ENCODE measurements at places on chromosomes 4 and X.

- no peak for DNase-seq
These were observed 45.4 kb downstream of the RASL11B start for GRCh38 chr4:52907510-52907909.

- no peak for DNase-seq
These were observed 159.1 kb upstream of the PSAPL1 start for GRCh38 chr4:7593646-7594412.

GRCh38 chrX:129600981-129601424 is 53.8 kb downstream of the APLN start:
- no peak for DNase-seq

GRCh38 chrX:9619133-9619532 is 146.5 kb downstream of the GPR143 start:
- DNase-seq, result no peak

- DNase-seq, result no peak
These were observed 57.2 kb downstream of the STBD1 start for GRCh38 chr4:76363556-76364290.

DNA sequence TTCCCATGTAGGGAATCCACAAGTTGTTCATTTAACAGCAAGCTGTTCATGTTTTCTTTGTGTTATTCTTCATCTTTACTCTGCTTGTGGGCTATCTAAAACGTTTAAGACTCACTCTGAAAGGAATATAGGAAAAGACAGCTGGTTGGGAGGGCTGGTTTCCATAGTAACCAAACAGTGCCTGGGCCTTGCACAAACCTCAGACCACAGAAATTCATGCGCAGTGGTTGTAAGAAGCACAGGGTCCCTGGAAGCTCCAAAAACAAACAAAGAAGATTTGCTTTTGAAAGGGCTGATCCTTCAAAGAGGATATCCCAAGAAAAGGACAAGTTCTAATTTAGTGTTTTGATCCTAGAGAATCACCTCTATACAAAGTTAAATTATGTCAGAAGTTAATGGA is 7.8 kb downstream of the SERTM2 start:
- no peak for DNase-seq

DNA sequence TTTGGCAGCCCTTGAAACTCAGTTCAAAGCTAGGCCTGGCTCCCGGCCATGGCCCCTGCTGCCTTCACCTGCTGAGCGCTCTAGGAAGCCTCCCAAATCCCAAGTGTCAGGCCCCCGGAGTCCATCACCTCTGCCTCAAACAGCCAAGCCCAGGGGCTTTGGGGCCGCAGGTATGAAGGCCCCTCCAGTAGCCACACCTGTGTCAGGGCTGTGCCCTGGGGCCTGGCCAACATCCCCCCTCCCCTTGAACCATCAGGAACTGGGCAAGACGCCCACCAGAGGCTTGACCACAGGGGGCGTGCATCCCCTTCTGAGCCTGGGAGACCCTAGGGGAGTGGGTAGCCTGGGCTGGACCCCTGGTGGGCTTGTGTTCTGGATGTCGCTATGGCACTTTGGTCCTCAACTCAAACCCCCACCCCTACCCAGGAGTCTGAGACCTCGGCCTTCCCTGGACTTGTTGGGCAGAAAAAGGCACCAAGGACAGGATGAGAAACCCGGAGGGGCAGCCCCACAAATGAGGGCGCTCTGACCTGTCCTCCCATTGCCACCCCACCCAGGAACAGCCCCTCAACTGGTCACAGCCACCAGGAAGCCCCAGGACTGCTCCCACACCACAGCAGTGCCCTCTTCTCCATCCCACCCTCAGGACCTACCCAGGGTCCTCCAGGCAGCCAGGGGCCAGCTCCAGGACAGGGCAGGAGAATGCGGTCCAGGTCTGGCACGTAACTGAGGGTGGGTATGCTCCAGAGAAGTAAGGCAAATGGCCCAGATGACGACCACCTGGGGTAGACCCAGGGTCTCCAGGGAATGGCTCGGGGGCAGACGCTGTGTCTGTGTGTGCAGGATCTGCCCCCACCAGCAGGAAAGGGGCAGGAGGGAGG is 4.2 kb upstream of the SLBP start:
- DNase-seq, result no peak

DNA sequence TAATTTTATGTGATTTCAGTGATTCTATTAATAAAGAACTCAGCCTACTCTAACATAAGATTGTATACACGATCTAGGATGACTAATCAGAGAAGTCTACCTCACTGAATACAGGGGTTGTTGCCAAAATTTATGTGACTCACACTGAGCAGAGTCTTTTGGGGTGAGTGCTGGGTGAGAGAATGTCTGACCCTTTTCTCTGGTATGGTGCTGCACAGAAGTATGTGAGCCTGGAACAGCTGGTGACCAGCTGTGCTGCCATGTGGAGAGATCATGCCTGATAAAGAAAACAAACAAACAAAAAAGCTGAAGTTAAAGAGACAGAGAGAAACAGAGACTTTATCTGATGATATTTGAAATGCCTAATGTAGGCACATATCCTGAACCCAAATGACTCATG is 618.1 kb upstream of the GRIA3 start:
- DNase-seq, result no peak

- DNase-seq, result no peak
These were observed 13.5 kb downstream of the TIMP1 start for GRCh38 chrX:47595716-47596251.

DNA sequence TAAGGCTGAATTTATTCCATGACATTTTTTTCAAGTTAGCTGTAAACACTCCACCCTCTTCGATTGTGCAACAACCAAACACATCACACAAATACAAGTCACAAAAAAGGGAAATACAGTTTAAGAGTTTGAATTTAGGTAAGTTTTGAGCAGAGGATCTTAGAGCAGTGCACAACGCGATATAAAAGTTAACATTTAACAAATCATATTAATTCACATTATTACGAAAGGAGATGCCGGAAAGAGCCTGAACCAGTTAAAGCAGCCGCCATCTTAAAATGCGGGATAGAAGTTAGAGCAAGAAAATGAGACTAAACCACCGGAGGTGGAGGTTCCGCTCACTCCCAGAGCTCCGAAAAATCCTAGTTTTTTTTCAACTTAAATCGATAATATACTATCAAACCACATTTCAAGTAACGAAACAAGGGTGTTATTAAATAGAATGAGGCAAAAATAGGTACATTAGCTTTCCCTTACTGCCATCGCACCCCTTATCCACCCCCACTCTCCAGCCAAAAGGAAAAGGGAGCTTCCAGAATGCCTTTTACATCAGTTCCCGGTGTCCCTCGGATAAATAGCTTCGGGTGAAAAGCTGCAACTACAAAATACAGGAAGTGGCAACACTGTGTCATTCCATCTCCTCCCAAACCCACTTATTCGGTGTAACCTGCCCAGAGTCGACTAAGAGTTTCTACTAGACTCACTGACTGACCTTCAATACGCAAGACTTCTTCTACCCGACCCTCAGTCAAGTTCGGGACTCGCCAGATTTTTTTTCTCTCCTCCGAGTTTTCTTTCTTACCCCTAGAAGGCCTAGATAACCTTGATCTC is 1.9 kb downstream of the UBE2D3 start:
- DNase-seq, result no peak

DNA sequence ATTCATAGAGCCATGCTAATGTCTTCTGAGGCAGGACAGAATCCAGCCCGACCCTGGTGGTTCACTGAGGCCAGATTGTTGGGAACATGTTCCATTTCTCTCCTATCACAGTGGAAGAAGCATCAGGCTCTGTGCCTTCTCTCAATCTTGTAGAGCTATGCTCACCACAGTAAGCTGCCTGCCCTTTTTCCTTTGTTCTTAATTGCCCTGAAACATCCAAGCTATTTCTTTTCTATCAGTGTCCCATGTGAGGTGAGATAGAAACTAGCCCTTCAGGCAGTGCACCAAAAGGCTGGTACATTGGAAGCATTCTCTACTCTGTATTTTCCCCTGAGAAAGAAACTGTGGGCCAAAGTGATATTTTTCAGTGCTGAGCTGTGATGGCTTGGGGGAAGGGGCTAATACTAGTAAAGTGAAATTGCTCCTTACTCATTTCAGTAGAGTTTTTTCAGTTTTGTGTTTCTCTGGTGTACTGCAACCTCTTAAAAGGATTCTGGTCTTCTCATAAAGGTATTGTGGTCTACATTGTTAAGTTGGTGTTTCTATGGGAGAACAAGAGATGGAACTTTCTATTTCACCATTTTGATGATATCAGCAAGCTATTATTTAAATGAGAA is 611.2 kb downstream of the RPA4 start:
- DNase-seq, result no peak

- no peak for DNase-seq
These were observed 53.8 kb downstream of the ZNF827 start for GRCh38 chr4:145884775-145885174.

DNA sequence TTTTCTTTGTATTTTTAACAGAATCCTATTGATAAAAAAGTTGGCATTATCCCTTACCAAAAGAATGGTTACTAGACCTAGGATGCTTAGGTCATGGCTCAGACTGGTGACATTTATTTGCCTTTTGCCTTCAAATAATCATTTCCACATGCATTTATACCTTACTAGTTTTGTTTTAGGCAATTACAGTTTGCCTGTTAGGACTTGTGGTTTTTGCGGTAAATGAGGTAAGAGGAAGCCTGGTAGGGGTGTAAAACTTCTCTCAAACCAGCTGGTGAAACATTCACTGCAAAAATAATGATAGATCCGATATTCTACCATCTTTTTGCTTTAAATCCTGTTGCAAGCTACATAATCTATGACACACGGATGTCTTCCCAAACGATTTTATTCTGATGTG is 12.1 kb downstream of the LAMP2 start:
- no peak for DNase-seq

- DNase-seq, result no peak
These were observed 131.0 kb downstream of the COX18 start for GRCh38 chr4:72938516-72938915.

GRCh38 chrX:134375691-134376090 is 84.3 kb upstream of the HPRT1 start:
- no peak for DNase-seq

GRCh38 chr4:147057611-147058190 is 112.0 kb upstream of the TTC29 start:
- no peak for DNase-seq

DNA sequence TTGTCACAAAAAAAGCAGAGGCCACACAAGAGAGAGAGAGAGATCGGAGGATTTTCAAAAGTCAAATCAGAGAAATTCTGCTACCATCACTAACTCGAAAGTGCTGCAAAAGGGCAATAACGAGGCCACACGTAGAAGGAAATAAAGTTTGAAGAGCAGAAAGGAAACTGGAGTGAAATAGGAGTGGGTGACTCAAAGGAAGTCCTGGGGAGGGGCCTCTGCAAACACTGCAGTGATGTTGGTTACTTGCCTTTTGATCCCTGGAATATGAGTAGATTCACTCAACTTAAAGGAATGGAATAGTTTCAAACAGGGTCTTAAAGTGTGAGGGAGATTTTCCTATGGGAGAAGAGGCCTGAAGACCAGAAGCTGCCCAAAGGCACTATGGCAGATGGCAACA is 663.4 kb upstream of the LCORL start:
- DNase-seq, result no peak

GRCh38 chrX:56618323-56618722 is 54.9 kb downstream of the UBQLN2 start:
- DNase-seq, result no peak

DNA sequence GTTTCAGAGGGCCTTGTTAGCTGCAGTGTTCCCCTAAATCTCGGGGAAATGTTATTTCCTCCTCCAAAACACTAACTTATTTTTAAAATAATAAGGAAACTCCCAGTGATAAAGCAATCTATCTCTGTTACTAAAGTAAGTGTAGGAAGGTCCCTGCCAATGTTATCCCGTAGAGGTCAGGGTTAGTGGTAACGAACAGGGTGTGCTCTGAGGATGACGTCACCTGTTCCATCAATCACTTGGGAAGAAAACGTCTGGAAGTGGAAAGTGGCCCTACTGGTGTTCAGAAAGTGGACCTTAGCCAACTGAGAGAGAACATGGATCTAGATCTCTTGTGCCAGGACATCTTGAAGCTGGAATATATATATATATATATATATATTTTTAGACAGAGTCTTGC is 249.5 kb downstream of the BCOR start:
- DNase-seq, result no peak

GRCh38 chrX:9383655-9384054 is 81.2 kb upstream of the TBL1X start:
- no peak for DNase-seq

GRCh38 chrX:23668335-23668734 is 1.0 kb downstream of the PRDX4 start:
- no peak for DNase-seq

- DNase-seq, result no peak
These were observed 19.7 kb downstream of the PRIMPOL start for GRCh38 chr4:184669251-184669650.

Data from progenitor cell of endocrine pancreas (in vitro differentiated cells).